Activated naive CD4-positive, alpha-beta T cell (primary cell): ENCODE measurements at places on chromosomes 6 and 20.

GRCh38 chr6:24504287-24504648 lies 9.5 kb downstream of the ALDH5A1 start:
- DNase-seq = no peak

GRCh38 chr6:37985355-37985754 lies 165.8 kb downstream of the ZFAND3 start:
- no peak for DNase-seq

GRCh38 chr20:40687384-40688128 lies 1.5 kb downstream of the MAFB start:
- no peak for DNase-seq

DNA sequence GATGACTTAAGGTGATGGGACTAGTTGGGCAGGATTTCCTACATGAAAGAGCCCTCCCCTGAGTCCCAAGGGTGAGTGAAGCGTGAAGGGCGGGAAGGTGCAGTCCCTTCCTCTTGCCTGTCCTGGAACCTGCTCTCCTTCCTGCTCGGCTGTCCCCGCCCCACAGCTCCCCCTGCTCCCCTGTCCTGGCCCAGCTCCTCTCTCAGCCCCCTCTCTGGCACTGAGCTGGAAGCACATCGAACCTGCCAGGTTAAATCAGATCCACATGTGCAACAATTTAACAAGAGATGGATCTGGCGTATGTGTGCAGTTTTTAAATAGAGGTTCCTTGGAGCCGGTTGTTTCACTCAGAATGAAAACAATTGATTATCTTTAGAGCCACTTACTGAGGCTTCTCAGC lies 95.0 kb downstream of the LRFN2 start:
- no peak for DNase-seq

GRCh38 chr6:23952245-23952644 lies 173.8 kb upstream of the NRSN1 start:
- DNase-seq = no peak

DNA sequence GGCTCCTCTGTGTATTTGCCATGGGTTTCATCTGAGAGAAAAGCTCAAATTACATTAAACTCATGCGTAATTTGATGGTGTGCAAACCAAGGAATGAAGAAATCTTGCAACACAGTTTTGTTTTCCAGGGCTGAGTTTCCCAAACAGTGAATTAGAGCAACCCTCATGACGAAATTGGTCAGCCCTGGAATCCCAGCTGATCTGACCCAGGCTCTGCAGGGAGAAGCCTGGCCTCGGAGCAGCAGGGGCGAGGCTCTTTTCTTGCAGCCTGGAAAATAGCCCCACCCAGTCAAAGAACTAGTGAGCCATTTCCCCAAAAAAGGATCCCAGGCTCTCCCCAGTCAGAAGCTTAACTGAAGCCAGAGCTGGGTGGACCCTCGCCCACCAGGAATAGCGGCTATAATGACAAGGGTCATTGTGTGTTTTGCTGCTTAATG lies 107.3 kb upstream of the SNX9 start:
- no peak for DNase-seq

- DNase-seq = no peak
Observed at GRCh38 chr6:159193923-159194322, 24.7 kb downstream of the FNDC1 start.

- DNase-seq = no peak
Observed at GRCh38 chr6:14118091-14118439, 493 bp downstream of the CD83 start.

- DNase-seq = no peak
Observed at GRCh38 chr6:38117281-38117680, 297.8 kb downstream of the ZFAND3 start.

DNA sequence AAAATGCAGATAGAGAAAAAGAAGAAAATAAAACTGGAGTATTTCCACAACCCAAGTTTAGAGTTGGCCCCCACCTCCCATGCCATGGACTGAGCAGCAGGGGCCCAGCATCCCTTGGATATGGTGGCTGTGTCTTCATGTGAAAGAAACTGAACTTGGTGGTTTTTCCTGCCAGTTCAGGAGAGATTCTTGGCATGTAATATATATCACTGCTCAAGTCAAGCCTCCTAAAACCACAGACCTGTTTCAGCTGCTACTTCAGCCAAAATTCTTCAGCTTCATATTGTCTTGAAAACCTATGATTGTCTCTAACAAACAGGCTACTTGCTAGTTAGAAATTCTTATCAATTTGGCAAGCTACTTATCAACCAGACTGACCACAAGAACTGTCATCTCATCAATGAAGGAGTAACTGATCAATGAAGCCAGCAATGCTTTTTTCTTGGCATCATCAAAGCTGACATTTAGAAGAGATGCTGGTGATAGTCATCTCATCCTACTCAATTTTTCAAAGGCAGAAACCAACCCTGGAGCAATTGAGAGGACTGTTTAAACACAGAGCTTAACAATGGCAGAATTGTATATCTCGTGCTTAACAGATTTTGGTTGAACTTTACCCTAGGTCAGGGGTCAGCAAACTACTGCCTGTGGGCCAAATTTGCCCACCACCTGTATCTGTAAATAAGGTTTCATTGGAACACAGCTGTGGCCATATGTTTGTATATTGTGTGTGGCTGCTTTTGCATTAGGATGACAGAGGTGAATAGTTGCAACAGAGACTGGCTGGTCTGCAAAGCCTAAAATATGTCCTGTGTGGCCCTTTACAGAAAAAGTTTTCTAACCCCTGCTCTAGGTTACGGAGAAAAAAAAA lies 10.4 kb upstream of the NOL7 start:
- DNase-seq = no peak

- no peak for DNase-seq
Observed at GRCh38 chr6:130027948-130028347, 9.6 kb downstream of the L3MBTL3 start.

GRCh38 chr20:2521369-2522305 lies 12.9 kb upstream of the ZNF343 start:
- DNase-seq = peak; percentile 45

- no peak for DNase-seq
Observed at GRCh38 chr6:100464162-100464851, 414 bp downstream of the SIM1 start.

DNA sequence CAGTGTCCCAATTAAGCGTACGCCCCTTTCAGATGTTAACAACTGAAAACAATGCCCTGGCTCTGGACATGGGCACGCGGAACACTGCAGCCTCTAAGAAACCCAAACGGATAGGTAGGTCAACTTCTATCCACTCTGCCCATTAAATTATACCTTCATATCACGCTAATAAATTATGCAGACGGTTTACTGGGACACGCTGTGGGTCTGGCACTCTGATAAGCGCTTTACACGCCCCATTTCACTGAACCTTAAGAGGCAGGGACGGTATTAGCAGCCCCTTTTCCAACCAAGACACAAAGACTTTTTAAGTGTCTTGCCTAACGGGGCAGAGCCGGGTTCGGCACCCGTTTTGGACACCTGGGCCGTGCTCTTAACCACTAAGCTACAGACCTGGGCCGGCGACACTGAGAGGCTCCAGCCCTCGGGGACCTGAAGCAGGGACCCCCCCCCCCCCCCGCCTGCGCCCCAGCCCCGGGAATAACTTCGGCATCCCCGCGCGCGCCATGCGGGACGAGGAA lies 744 bp downstream of the STAU1 start:
- DNase-seq = no peak

DNA sequence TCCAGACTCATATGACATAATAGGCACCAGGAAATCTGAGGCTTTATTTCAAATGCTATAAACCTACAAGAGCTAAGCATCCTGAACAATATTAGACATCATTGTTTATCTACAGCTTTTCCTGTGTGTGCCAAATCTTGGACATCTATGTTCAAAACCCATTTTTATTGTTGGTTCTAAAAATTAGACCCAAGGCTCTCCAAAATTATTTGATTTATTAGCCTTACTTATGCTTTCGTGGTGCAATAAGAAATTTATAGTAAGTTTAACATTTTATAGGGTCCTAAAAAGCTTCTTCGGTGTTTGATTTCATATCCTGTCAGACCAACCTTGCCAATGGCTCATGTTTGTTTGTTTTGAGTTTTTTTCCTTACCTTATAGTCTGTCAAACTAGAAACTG lies 1014.5 kb upstream of the MANEA start:
- no peak for DNase-seq

DNA sequence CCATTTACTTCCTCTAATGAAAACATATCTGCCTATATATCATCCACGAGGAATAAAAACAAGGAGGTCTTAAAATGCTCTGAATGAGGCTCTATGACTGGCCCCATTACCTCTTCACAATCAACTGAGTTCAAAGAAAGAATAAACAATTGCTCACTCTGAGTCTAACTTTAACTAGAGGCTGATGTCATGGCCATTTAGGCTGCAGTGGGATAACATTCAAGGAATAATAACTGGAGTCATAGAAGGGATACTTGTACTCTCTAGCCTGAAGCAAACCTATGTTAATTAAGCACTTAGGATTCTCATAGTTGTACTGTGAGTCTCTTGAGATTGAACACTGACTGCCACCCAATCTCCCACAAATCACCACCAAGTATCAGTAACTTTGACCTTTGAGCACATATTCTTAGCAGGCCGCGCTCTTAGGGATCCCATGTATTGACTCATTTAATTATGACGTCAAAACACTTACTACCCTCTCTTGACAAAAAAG lies 70.2 kb downstream of the PERP start:
- no peak for DNase-seq

GRCh38 chr6:114785235-114786127 lies 442.7 kb upstream of the HS3ST5 start:
- DNase-seq = no peak

DNA sequence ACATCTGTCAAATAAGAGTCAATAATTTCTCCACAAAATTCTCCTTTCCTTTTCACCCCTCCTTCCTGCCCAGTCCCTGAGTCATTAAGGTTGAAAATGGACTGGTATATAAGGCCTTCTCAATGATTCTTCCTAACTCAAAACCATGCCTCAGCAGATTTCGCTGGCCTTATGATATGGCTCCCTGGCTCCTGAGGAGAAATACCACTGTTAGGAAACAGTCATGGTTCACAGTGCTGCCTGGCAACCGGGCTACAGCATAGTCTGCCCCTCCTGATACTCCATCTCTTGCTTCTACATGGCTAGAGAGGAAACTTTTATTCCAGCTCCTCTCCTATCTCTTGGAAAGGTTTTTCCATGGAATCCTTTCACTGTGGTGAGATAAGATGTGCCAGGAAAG lies 4.7 kb downstream of the UBE2J1 start:
- no peak for DNase-seq

DNA sequence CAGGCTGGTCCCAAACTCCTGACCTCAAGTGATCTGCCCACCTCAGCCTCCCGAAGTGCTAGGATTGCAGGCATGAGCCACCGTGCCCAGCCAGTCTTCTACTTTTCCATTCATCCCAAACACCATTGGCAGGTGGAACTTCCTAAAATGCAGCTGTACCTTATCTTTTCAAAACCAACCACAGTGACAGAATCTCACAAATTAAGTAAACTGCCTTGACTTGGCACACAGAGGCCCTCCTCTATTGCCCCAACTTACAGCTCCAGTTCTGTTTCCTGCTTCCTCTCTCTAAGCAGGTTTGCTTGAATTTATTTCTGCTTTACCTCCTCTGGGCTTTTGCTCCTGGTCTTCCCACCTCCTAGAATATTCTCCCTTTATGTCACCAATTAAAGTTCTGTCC lies 7.6 kb downstream of the MYB start:
- no peak for DNase-seq

- DNase-seq = no peak
Observed at GRCh38 chr6:11217360-11218101, 14.9 kb downstream of the NEDD9 start.

DNA sequence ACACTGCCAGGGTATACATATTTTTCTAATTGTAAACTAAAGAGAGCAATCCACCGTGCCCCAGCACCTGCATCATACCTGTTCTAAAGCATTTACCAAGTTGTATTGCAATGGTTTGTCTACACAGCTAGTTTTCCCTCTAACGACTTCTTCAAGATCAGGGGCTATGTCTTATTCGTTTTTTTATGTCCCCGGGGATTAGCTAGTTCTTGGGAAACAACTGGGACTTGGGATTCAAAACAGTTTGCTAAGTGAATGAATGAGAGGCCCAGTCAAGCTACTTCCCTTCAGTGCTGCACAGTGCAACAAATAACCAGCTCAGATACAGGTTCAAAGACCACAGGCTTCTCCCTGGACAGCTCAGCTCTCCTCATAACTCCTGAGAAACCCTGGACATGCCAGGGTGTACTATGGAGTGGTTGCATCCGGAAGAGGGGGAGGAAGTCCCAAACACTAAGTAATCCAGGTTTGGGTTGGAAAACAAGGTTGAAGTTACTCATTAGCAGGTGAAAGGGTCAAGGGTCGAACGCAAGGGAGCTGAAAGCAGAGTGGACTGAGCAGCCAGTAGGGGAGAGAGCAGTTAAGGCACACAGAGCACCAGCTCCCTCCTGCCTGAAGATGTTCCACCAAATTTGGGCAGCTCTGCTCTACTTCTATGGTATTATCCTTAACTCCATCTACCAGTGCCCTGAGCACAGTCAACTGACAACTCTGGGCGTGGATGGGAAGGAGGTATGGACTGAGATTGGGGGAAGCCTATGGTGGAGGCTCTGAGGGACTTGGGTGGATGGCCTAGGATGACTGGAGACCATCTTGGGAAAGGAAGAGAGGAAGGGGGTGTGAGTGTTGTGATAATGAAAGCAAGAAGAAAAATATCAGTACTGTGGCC lies at the start of gene APOM:
APOM (plus strand) TSS at position 546 of the 889 bp plus-strand sequence; CDS start at position 619, 73 bp downstream.
- no peak for DNase-seq

- DNase-seq = no peak
Observed at GRCh38 chr6:106517706-106518105, 111.6 kb downstream of the RTN4IP1 start.

DNA sequence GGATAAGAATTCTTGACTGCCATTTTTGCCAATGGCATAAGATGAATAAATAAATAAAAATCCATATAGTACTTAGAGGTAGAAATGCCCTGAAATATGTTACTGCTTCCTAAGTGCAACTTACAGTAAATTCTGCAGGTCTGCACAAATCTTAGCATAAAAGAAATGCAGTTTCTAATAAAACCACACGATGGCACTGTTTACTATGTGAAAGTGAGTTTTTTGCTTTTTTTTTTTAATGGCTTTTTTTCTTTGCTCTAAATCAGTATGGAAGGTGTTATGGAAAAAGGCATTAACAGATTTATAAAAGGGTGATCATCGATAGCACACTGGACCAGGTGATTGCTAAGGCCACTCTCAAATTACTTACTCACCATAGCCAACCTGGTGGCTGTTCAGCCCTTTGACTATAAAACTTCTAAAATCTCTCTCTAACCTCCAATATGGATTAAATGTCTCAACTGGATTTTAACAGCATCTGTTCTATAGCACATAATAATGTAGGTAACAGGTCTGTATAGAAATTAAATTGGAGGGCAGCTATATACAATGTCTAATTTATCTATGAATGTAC lies 45.8 kb downstream of the AHI1 start:
- no peak for DNase-seq

- DNase-seq = no peak
Observed at GRCh38 chr6:15429141-15430110, 183.6 kb downstream of the JARID2 start.

- no peak for DNase-seq
Observed at GRCh38 chr6:156866220-156867015, 89.2 kb downstream of the ARID1B start.

DNA sequence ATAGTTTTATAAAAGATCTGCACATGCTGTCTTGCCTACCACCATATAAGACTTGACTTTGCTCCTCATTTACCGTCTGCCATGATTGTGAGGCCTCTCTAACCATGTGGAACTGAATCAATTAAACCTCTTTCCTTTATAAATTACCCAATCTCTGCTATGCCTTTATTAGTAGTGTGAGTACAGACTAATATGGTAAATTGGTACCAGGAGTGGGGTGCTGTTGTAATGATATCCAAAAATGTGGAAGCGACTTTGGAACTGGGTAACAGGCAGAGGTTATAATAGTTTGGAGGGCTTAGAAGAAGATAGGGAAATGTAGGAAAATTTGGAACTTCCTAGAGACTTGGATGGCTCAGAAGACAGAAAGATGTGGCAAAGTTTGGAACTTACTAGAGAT lies 64.2 kb upstream of the TFAP2D start:
- no peak for DNase-seq
